ENCODE measurements at places on chromosomes 7 and 10.
A peak's percentile ranks its signal among the peaks of the same experiment; 100 is the strongest.

- DNase-seq: peak; percentile 43
Observed at GRCh38 chr10:7471720-7472367, 61.0 kb upstream of the SFMBT2 start.

- no peak for DNase-seq
Observed at GRCh38 chr7:157474685-157475084, 137.9 kb downstream of the DNAJB6 start.

DNA sequence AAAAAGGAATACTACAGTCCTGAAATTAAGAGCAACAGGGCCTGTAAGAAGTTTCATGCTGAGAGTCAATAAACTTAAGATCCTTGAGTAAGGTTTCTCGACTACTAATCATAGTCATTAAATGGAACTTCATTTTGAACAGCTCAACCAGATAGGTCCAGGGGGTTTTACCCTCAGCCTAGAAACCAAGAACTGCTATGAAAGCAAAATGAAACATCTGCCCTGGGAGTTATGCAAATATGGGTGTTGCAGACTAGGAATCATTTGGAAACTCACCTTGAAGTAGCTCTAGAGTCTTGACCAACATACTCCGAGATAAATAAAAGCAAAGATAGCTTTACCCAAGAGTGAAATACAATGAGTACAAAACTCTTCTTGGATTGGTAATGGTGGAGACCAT is 128.0 kb downstream of the HGF start:
- no peak for DNase-seq

DNA sequence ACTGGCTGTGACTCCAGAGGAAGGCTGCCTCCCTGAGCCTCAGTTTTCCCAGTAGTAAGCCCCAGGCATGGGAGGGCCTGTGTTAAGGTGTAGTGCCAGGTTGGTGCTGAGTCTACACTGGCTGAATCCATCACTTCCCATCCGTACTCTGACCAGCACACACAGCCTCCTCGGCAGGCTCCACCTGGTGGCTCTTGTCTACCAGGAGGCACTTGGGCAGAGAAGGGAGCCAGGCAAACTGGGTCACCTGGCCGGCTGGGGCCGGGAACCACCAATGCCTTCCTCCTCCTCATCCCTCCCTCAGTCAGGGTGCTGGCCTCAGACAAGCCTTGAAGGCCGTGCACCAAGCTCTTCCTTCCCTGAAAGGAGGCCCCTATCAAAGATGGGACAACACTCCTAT is 75.7 kb downstream of the CHST15 start:
- DNase-seq: no peak

- DNase-seq: no peak
Observed at GRCh38 chr7:87210506-87210905, 9.0 kb downstream of the TMEM243 start.

DNA sequence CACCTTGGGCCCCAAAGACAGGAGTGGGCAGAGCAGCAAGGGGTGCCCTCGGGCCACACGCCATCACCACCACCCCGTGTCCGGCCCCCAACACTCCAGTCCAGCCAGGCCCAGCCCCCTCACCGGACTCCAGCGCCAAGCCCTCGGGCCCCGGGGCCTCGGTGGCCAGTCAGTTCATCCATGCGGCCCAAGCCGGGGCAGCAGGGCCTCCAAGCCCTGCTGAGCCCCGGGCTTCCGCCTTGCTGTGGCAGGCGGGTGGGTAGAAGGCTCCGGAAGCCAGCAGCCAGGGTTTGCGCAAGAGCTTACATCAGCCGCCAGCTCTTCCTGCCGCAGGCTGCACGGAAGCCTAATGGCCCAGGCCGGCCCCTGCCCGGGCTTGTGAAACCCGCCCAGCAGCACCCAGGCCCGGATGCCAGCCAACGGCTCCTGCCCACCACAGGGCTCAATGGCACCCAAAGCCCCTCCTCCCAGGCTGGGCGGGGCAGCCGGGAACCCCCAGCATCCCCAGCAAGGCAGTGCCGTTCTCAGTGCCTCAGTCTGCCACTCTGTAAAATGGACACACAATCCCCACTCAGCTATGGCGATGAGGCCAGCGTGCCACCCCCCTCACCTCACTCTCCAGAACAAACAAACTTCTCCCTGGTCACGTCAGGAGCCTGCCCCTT is 26.5 kb downstream of the TNRC18 start:
- DNase-seq: peak; percentile 88

- no peak for DNase-seq
Observed at GRCh38 chr10:63491588-63492316, 26.0 kb upstream of the JMJD1C start.

- no peak for DNase-seq
Observed at GRCh38 chr7:42017349-42017986, 219.5 kb downstream of the GLI3 start.

GRCh38 chr7:92982928-92983327 is 134.9 kb downstream of the SAMD9 start:
- DNase-seq: no peak

GRCh38 chr7:82696631-82697030 is 253.1 kb upstream of the CACNA2D1 start:
- DNase-seq: no peak

DNA sequence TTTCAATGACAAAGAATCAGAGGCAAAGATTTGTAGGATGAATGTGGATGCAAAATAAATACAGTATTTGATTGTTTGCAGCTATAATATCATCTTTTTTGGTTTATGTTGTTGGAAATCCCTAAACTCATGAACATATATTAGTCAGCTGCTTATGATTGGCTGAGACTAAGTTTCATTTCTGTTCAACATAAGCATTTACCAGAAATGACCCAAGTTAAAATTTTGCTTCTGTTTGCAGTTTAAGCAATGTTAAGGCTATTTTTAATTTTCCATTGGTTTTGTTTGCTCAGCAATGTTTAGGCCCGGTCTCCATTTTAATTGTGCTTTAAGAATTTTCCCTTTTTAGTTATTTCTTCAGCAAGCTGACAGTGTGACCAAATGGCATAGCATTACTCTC is 22.0 kb downstream of the GIMAP6 start:
- no peak for DNase-seq

All from CD4-positive, alpha-beta T cell (primary cell).